ENCODE measurements at places on chromosomes 5 and 9.

DNA sequence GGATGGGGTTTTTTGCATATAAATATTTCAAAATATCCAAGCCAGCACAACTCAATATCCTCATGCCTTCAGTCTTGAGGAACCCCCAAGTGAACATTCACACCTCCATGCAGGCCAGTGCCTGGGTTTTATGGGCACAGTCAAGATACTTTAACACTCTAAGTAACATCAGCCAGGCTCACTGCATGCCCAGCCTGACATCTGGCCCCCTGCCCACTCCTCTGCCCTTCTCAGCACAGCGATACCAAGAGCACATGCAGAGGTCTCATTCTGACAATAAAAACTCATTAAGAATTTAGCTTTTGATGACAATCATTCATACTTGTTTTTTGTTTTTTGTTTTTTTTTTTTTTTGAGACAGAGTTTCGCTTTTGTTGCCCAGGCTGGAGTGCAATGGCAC is 250.0 kb downstream of the CWC27 start:
- no peak for DNase-seq

- DNase-seq, result no peak
Measured at GRCh38 chr5:151227918-151228447, 4.1 kb upstream of the CCDC69 start.

DNA sequence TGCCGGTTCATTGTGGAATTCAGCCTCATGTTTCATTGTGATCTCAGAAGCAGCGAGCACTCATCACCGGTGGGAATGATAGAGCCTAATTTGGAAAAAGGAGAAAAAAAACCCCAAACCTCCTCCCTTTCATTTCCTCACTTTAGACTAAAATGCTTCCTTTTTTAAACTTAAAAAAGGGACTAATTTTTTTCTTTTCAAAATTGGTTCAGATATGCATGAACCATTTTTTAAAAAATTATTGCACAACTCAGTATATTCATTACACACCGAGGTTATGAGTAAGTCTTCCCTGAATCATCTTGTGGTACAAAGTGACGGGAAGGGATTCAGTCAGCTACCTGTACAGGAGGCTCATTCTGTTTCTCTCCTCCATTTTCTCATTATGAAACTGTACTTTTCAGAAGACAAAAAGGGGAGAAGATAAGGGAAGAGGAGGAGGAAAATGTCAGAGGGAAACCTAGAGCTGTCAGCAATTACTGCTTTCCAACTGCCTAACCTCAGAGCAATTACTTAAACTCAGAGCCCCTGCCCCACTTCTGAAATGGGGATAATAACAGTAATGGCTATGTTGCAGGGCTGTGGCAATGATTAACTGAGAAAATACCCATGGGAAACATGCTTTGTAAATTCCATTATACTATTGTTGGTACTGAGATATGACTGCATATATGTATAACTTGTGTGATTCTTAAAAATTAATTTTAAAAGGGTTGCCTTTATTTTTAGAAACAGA is 24.0 kb downstream of the GALNT10 start:
- no peak for DNase-seq

- DNase-seq, result no peak
Measured at GRCh38 chr5:158559066-158559465, 540.6 kb downstream of the EBF1 start.

DNA sequence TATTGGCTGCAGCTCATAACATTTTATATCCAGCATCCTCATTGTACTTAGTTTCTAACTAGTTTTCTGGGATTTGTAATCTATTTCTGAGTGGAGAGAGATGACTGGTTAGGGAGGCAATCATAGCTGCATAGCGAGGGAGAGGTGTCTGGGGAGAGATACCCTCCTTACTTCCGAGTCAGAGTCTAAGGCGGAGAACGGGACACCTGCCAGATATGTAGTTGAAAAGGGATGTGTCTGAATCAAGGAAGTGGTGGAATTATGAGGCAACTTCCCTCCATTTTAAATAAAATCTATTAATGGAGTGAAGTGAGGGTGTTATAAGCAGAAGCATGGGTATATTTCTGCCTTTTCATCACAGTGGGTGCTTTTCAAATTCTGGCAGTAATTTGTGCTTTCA is 126.5 kb downstream of the MAST4 start:
- no peak for DNase-seq

DNA sequence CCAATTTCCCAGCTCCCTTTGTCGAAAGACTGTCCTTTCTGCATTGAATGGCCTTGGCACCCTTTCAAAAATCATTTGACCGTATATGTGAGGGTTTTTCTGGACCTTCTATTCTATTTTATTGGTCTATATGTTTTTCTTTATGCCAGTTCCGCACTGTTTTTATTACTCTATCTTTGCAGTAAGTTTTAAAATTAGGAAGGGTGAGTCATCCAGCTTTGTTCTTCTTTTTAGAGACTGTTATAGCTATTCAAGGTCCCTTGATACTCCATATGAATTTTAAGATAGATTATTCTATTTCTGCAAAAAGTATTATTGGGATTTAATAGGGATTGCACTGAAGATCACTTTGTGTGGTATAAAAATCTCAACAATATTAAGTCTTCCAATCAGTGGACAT is 44.2 kb upstream of the STARD4 start:
- no peak for DNase-seq

GRCh38 chr9:73782166-73782565 is 630.5 kb downstream of the ANXA1 start:
- no peak for DNase-seq

GRCh38 chr5:83331842-83332241 is 139.7 kb upstream of the VCAN start:
- DNase-seq, result no peak

DNA sequence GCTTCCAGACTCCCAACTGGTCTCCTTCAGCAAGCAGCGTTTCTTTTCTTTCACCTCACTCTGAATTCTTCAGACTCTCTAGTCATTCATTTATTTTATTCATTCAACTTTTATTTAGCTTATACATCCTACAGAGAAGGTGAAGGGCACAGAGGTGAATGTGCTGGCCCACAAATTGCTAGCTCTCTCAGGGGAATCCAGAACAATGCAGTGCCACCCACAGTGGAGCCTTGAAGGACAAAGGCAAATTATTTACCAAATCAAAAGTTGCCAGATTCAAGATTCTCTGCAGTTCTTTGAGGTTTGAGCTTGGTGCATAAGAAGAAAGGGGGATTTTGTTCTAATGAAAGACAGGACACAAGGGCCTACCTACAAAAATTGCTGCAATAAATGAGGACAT is 29.7 kb downstream of the GRIA1 start:
- no peak for DNase-seq

DNA sequence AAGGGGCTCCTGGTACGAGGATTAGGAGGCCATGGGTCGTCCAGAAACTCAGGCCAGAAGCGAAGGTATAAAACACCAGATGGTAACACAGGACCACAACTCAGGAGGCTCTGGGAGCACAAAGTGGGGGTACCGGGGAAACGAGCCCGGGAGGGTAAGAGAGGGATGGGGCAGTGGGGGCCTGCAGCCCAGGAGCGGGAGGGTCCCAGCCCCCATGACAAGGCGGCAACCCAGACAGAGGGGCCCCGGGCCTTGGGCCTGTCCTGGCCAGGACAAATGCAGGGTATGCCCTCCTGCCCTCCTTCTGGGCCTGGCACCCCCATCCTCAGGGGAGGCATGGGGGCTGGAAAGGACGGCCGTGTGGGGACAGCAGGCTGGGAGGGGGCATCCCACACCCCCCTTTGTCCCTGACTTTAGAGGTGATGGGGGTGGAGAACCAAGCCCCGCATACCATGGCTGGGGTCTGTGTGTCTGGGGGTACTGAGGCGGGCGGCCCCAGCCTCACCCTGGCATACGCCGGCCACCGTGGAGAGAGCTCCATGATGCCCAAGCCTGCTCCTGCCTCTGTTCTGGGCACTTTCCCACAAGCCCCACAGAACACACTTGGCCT is 47.0 kb upstream of the EXOC3 start:
- DNase-seq, result no peak

DNA sequence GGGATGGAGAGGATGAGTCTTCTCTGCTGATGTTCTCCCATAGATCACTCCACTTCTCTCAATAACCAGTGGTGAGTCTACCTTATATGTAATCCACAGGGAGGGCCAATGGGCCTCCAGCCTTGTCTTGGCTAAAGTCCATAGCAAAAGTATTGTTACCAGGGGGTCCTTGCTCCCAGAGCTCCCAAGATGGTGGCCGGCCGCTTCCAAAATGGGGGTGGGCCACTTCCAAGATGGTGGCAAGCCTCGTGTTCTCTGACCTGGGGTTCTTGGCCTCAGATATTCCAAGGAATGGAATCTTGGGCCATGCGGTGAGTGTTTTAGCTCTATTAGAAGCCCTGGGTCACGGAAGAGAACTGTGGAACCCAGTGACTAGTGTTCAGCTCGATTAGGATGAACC is 12.0 kb upstream of the SLC24A2 start:
- DNase-seq, result no peak

DNA sequence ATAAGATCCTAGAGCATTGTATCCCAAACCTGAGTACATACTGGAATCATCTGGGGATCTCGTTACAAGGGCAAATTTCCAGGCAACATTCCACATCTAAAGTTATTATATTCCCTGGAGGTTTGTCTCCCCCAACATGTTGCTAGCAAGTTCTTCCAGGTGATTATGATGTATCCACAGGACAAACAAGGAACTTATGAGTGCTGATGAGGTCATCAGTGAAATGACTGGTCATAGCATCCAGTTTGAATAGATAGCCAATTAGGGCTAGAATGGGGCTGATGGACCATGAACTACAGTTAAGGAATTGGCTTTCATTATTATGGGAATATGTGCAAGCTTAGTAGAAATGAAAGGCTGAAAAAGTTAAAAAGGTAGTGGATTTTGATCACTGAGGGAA is 115.2 kb downstream of the CWC27 start:
- no peak for DNase-seq

DNA sequence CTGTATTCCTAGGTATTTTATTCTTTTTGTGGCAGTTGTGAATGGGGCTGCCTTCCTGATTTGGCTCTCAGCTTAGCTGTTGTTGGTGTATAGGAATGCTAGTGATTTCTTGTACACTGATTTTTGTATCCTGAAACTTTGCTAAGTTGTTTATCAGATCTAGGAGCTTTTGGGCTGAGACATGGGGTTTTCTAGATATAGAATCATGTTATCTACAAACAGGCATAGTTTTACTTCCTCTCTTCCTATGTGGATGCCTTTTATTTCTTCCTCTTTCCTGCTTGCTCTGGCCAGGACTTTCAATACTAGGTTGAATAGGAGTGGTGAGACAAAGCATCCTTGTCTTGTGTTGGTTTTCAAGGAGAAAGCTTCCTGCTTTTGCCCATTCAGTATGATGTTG is 129.9 kb downstream of the DMXL1 start:
- no peak for DNase-seq

DNA sequence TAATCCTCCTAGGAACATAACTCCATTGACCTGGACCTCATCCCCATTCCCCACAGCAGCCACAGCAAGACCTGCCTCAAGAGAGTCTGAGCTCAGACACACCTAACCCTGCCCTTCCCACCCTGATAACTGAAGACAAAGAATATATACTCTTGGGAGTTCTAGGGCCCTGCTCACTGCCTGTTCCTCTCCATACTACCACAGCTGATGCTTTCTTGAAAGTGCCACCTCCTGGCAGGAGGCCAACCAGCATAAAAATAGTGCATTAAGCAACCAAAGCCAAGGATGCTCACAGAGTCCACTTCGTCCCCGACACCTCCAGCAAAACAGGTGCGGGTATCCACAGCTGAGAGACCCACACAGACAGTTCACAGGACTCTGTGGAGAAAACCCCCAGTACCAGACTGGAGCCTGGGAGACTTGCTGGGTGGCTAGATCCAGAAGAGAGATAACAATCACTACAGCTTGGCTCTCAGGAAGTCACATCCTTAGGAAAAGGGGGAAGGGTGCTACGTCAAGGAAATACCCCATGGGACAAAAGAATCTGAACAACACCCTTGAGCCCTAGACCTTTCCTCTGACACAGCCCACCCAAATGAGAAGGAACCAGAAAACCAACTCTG is 23.5 kb downstream of the FAM114A2 start:
- no peak for DNase-seq

DNA sequence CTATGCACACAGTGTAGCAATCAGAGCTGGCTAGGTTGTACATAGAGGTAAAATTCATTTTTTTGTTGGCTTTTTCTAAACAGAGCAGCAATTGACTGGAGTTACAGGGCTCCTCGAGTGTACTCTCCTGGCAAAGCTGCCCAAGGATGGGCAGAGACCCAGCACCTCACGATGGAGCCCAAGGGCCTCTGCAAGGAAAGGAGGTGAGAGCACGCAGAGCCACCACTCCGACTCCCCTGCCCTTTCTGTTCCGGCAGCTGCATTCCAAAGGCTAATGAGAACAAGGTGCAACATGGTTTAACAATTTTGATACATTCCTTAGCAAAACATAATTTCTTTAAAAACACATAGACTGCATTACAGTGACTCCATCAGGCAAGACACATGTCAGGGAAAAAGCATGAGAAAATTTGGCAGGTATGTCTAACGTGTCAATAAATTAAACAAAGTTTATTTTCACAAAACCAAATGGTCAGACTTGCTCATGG is 47.5 kb downstream of the SAXO1 start:
- no peak for DNase-seq

Measured in stimulated activated CD4-positive, alpha-beta T cell treated with anti-CD3 and anti-CD28 coated beads, TNF-alpha, amount 100 ng/mL, for 1 hour (primary cell).